Anterior cingulate cortex (tissue), 58 donors: ENCODE measurements at places on chromosomes 1 and 21.

DNA sequence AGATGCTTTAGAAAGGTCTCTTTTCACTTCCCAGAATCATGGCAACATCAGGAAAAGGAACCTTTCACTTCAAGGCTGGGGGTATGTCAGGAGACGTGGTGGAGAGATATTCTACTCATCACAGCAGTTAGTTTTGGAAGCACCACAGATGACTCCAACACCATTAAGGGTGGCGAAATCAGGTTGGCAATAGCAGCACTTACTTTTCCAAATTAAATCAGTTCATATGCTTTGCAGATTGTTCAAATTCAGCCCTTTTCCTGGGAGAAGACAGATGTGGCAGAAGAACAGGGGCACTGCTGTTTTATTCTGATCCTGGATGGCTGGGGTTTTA lies 79.0 kb downstream of the RUNX1 start:
- DNase-seq: no peak

DNA sequence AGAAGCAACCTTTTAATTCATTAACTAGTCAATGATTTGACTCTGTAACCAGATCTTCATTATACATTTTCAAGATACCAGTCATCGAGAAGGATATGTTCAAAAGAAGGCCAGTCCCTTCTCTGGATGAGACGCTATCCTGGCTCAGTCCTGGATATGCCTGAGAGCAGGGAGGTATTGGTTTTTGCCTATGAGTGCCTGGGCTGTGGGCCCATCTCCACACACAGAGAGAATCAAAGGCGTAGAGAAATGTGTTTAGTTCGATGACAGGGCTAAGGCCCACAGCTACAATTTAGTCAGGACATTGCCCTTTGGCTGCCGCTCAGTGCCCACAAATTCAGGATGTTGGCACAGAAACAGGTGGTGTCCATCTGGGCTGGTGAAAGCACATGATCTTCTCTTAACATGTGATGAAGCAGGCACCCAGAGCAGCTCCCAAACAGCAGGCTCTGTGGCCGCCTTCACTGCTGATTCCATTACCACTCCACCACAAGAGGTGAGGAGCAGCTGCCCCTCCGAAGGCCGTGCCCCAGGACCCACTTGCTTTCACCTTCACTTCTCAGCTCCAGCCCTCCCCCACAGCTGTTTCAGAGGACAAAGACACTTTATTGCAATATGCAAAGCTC lies 24.7 kb downstream of the ACKR1 start:
- DNase-seq: no peak

- DNase-seq: no peak
Observed at GRCh38 chr1:154686507-154686906, 78.5 kb upstream of the ADAR start.

GRCh38 chr21:38144193-38144592 lies 112.6 kb upstream of the KCNJ15 start:
- DNase-seq: no peak

DNA sequence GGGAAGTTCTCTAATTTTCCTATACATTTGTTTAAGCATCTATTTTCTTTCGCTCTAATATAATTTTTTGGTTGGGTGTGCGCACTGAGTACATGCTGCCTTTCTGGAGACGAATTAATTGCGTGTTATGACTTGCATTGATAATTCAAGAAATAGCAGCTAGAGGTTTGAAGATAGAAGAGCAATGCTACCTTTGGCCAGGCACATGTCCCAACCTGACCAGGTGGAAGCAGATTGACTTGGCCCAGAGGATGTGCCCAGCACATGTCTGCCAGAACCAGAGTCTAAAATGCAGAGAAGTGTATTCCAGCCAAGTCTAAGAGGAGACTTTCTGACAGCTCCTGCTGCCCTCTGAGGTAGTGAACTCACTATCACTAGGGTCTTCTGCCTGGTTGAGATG lies 114.3 kb downstream of the SLC35F3 start:
- no peak for DNase-seq

DNA sequence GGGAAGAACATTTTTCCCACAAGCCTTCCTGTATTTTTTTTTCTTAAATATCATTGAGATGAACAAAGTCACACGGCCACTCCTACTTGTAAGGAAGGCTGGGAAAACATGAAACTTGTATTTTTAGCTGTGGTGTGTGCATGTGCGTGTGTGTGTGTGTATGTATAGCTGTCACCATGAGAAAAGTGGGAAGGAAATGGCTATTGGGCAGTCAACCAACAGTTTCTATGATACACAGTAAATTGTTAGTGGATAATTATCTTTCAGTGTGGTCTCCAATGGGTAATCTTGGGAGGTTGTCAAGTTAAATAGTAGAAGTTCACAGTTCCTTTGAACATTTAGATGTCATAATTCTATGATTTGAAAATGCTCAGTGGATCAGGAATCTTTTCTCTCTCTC lies 132.7 kb upstream of the USP24 start:
- DNase-seq: no peak

- DNase-seq: no peak
Observed at GRCh38 chr1:171438441-171438840, 46.9 kb upstream of the PRRC2C start.

- no peak for DNase-seq
Observed at GRCh38 chr1:235834620-235835019, 32.1 kb downstream of the LYST start.

GRCh38 chr1:43220905-43221778 lies 48.6 kb upstream of the TMEM125 start:
- no peak for DNase-seq

DNA sequence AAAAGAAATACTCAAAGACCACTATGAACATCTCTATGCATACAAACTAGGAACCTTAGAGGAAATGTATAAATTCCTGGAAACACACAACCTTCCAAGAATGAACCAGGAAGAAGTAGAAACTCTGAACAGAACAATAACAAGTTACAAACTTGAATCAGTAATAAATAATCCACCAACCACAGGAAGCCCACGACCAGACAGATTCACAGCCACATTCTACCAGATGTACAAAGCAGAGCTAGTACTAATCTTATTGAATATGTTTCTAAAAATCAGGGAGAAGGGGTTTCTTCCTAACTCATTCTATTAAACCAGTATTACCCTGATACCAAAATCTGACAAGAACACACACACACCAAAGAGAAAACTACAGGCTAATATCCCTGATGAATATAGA lies 263.8 kb downstream of the NCAM2 start:
- no peak for DNase-seq

DNA sequence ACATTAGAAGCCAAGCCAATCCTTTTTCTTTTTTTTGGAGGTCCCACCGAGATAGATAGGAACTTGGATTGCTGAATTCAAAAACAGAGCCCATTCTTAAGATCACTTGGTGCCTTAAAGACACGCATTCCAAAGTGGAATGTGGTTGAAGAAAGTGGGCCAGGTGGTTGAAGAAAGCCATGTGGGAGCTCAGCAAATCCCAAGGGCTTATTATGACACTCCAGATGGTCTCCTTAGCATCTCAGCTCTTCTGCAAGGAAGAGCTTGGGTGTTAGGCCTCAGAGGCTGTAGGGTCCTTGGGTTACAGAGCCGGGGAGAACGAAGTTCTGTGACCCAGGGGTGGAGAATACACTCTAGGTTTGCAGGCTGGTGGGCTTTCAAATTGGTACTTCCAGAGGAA lies 13.5 kb downstream of the TOR3A start:
- DNase-seq: no peak
